ENCODE measurements at places on chromosomes 5 and 9.

GRCh38 chr5:7871653-7872052 is 2.7 kb downstream of the MTRR start:
- no peak for DNase-seq

DNA sequence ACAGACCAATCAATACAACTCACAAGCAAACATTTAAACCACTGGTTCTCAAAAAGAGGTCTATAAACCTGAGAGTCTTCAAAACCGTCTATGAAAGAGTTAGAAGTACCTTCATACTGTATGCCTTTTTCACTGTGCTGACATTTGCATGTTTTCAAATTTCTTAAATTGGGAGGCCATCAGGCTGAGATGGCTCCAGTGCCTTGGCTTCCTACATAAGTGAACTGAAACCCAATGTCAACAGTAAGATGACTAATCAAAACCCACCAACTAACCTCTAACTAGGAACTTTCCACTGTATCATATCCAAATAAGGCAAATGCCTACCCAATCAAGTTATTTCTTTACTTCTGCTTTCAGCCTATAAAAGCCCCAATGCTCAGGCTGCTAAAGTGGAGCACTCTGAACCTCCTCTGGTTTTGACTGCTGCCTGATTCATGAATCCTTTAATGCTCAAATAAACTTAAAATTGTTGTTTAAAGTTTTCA is 35.1 kb downstream of the FAM13B start:
- no peak for DNase-seq

DNA sequence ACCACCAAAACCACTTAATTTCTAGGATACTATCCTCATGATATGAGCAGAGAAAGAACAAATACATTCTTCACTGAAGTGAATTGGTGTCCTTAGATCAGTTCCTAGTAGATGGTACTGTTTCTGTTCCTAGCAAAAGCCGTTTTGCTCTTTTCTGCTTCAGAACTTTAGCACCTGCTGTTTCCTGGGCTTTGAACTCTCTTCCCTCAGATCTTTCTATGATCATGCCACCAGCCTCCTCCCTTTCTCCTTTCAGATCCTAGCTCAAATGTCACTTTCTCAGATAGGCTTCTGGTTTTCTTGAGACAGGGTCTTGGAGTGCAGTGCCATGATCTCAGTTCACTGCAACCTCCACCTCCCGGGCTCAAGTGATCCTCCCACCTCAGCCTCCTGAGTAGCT is 118.0 kb downstream of the EGFLAM start:
- no peak for DNase-seq

DNA sequence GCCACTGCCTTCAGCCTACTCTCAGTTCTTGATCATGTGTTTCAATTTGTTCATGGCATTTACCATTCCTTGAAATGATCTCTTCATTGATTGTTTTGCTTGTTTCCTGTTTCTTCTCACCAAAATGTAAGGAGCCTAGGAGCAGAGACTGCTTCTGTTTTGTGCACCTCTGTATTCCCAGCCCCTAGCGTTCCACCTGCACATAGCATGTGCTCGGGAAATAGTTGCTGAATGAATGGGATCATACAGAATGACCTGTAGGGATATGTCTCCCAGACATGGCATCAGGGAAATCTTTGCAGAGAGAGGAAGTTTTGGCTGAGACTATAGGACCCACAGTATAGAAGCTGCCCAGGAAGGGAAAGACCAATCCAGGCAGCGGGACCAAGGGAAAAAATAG is 6.2 kb upstream of the CERCAM start:
- DNase-seq: no peak

- no peak for DNase-seq
Observed at GRCh38 chr9:20906326-20906725, 125.1 kb downstream of the HACD4 start.

DNA sequence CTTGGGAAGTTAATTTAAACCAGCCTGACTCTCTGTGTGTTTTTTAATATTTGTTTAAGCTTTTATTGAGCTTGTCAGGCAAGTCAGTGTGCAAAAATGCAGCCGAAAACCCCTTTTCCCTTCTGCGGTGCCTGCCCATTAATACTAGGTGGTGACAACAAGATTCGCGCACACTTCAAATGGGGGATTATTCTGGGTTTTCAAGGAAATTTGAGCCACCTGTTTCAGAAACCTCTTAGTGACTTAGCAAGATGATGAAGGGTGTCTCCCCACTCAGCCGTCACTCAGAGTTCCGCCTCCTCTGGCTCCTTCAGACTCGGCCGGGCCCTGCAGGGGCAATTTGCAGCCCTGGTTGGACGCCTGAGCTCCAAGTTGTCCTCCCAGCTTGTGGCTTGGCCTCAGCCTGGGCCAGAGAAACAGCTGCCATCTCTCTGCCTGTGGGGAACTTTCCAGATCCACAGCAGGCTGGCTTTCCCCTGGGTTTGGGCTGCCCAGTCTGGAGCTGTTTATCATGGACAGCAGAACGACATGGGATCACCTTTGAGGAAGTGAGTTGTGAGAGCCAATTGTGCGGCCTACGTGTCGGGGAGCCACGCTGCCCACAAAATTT is 75.9 kb downstream of the SPRY4 start:
- no peak for DNase-seq

DNA sequence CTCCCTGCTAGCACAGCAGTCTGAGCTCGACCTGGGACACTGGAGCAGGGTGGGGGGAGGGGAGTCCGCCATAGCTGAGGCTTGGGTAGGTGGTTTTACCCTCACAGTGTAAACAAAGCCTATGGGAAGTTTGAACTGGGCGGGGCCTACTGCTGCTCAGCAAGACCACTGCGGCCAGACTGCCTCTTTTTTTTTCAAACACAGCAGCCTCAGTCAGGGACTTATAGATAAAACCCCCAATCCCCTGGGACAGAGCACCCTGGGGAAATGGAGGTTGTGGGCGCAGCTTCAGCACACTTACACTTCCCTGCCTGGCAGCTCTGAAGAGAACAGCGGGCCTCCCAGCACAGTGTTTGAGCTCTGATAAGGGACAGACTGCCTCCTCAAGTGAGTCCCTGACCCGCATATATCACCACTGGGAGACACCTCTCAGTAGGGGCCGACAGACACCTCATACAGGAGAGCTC is 151.1 kb upstream of the APC start:
- DNase-seq: no peak

DNA sequence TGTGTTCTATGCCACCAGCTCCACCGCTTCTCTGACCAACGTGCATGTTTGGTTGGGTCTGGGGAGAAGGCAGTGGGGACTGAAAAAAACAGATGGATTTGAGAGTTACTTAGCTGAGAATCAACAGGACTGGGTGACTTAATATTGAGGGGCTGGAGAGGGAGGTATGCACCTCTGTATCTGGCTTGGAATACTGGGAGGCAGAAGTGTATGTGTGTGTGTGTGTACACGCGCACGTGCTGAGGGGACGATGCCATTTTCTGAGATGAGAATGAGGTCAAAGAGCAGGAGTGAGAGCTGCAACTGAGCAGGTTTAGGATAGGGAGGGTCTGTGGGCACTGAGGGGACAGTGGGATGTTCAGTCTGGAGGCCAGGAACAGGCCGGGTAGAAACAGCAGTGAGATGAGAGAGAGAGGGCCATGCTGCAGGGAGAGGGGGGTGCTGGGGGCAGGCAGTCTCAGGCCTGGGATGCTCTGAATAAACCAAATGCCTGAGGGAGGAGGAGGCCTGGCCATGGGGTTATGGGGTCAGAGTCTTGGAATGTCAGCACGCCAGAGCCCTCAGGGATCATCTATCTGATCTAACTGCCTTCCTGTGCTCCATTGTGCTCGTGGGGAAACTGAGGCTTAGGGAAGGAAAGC is 14.0 kb downstream of the PDGFRB start:
- no peak for DNase-seq

- DNase-seq: no peak
Observed at GRCh38 chr5:112316731-112317130, 102.3 kb downstream of the EPB41L4A start.

- no peak for DNase-seq
Observed at GRCh38 chr5:133471699-133472098, 140.6 kb downstream of the FSTL4 start.

DNA sequence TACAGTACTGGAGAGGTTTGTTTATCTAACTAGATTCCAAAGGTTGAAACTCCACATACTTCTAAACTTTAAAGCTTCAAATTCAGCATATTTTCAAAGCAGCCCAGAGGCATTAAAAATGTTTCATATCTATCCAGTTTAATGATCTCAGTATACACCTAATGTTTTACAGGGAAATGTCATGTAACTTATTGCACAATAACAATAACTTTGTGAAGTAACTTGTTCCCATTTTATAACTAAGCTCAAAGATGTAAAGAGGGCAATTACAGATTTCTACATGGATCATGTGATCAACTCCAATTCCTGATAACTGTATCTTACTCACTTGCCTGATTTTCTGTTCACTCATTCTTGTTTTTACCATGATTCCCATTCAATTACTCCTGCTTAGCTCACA is 610.0 kb downstream of the TAF11L14 start:
- no peak for DNase-seq

GRCh38 chr5:1701216-1701864 is 98.3 kb downstream of the MRPL36 start:
- no peak for DNase-seq

DNA sequence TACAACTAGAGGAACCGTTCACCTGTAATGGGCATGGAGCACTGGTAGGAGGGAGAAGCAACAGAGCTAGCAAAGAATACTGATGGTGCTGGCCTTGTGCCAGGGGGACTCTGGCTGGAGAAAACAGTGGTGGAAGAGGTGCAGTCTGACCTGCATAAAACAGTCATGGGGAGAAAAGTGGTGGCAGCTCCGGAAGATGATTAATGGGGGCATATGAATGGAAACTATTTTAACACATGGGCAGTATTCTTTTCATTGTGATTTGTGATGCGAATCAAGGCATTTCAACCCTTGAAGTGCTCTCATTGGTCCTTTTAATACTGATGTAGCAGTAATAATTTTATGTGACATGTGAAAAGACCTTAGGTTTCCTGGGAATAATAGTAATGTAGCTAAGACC is 219.6 kb downstream of the ADAMTS6 start:
- DNase-seq: no peak

- DNase-seq: no peak
Observed at GRCh38 chr9:134291961-134292871, 34.0 kb upstream of the RXRA start.

DNA sequence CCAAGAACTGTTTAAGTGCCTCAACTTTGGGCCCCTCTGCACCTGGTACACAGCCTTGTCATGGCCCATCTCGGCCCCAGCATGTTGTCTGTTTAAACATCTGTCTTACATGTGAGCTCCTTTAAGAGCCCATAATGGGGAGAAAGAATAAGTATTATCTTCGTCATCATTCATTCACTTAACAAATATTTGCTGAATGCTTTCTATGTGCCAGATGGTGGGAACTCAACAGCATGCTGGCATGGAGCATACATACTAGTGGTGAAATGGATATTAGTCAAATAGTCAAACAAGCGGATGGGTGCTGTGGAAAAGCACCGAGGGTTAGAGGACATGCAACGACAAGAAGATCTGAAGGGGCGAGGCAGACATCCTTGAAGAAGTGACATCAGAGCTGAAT is 54.5 kb downstream of the GABBR2 start:
- DNase-seq: peak; percentile 52

GRCh38 chr5:139851558-139851957 is 56.0 kb downstream of the PSD2 start:
- DNase-seq: no peak

DNA sequence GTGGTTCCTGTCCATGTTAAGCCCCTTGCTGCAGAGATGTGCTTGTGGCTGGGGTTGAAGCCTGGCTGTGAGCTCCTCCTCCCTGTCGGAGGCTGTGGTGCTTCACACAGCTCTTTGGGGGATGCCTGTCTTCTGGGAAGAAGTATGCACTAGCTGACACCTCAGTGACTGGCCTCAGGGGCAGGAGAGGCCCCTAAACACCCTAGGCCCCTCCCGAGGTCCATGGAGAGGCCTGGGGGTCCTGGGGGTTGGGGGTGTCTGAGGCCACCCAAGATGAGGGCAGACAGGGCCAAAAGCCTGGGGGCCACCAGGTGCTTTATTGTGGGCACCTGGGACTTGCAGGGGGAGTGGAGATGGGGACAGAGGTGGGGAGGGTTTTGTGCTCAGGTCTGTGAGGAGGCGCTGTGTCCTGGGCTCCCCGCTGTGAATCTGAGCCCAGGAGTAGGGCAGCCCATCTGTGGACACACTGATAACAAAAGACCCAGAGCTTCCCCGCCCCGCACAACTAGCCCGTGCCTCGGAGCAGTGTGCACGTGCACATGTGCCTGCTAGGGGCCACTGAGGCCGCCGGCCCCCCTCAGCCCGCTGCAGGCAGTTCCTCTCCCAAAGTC is 92.0 kb downstream of the PHF2 start:
- DNase-seq: no peak

DNA sequence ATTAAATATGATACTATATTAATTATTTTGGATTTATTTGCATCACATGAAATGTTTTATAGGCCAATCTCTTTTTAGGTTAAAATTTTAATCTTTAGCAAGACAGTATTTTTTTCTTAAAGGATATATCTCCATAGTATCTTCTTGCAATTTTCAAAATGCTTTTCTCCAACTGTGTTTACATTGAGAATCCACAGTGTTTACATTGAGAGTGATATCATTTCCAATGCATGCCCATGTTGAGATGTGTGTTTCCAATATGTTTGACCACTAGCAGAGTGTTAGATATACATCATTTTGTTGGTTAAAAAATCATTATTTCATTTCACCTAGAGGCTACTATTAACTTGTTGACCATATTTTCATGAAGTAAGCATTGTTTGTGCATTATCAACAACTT is 17.3 kb downstream of the VCAN start:
- DNase-seq: no peak

DNA sequence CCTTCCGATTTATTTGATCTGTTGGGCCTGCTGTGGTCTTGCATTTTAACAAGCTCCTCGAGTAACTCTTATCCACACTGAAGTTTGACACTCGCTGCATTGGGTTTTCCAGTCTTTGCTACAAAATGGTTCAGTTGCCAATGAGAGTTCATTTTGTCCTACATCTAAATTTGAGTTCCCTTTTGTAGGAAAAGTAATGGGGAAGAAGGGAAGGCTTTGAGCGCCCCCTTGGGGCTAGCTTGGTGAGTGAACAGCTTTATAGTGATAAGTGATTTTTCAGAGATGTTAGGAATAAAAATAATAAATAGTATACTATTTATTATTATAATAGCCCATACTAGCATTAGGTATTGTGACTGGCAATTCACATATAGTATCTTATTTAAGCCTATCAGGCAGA is 89.9 kb upstream of the GNAQ start:
- DNase-seq: peak; percentile 33

GRCh38 chr9:120745278-120745677 is 31.0 kb upstream of the MEGF9 start:
- no peak for DNase-seq

- no peak for DNase-seq
Observed at GRCh38 chr9:133733796-133734533, 4.2 kb downstream of the SARDH start.
